ENCODE measurements at places on chromosomes 16 and 17.

DNA sequence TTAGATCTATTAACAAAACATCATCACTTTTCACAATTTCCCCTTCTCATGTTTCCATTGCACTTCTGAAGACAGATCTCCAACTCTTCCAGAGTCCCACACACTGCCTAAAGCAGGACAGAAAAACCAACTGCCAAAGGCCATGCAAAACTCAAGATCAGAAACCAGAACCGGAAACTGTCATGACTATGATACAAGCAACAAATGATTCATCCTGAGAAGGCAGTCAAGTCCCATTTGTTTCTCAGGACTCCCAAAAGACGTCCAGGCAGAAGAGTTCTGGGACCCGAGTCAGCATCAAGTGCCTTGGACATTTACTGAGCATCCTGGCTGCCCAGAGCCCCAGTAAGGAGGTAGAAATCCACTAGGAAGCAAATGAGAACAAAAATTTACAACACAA lies 38.8 kb downstream of the ERN1 start:
- DNase-seq: no peak

DNA sequence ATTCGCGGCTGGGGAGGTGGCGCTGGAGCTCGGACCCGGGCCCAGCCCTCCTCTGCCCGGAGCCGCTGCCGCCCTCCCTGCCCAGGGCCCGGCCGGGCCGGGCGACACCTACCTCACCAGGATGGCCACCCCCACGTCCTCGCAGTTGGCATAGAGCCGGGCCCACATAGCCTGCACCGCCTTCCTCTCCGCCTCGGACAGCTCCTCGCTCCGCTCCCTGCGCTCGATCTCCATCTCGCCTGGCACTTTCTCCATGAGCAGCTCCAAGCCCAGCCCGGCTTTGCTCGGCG lies 276 bp downstream of the CYGB start:
- DNase-seq: no peak

DNA sequence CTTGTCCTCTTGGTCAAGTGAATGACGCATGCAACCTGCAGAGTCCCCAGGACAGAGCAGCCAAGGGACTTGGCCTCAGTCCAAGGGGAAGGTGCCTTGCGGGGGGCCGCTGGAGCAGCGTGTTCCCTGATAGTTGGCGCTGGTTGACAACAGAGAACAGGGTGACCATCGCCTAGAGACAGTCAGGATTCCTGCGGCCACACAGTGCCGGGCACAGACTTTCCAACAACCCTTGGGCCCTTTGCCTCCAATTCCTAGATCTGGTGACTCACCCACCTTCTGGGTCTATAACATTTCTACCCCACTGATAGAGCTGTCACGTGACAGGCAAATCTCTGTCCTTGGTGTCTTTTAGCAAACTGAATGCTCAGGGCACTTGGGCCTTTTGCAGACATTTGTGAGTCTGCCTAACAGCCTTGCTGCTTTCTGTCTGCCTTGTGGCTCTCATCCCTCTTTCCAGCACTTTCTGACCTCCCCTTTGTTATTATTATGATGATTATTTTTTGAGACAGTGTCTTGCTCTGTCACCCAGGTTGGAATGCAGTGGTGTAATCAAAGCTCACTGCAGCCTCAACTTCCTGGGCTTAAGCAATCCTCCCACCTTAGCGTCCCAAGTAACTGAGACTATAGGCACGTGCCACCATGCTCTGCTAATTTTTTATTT lies 11.9 kb upstream of the TEDC2 start:
- DNase-seq: no peak

GRCh38 chr17:2904135-2904534 lies 107.9 kb downstream of the RAP1GAP2 start:
- DNase-seq: no peak

DNA sequence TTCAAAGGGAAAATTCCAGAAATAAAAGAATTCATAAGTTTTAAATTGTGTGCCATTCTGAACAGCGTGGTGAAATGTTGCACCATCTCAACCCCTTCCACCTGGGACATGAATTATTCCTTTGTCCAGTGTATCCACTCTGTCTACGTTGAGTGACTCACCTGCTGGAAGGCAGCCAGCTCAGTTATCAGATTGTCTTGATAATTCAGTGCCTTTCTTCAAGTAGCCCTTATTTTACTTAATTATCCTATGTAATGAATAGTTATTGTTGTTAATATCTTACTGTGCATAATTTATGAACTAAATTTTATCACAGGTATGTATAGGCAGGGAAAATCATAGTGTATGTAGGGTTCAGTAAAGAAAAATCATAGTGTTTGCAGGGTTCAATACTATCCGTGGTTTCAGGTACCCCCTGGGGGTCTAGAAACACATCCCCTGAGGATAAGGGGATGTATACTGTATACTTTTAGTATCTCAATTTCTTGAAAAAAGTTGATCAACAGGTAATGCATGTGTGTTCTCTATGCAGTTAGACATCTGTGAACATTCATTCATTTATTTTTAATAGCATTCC lies 7.7 kb upstream of the PCTP start:
- DNase-seq: no peak

DNA sequence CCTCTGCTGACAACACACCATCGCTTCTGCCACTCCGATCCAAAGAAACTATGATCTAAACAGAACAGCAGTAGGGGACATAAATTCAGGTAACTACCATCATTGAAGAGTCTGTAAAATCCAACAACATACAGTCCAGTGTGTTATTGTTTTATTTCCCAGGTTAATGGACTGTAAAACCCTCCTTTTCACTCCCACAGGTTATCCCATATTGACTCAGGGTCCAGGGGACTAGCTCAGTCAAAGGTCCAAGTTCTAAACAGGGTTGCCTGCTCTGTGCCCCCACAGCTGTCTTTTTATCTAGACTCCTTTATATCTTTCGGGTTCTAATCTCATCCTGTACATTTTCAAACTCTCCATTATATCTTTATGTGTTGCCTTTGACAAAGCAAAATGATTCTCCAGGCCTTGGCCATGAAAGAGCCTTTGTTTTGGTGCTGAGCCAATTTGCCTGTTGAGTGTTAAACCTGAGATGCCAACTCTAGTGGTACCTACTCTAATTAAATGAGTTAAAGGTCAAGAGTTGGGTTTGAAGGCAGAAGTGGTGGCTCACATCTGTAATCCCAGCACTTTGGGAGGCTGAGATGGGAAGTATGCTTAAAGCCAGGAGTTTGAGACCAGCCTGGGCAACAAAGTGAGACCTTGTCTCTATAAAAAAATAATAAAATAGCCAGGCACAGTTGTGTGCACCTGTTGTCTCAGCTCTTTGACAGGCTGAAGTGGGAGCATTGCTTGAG lies 80.5 kb downstream of the SNX11 start:
- no peak for DNase-seq

- DNase-seq: no peak
Observed at GRCh38 chr16:66229651-66230050, 136.8 kb upstream of the CDH5 start.

GRCh38 chr16:1425616-1426370 lies 5.1 kb upstream of the PERCC1 start:
- no peak for DNase-seq

- DNase-seq: peak; percentile 17
Observed at GRCh38 chr16:59192551-59193199, 458.6 kb upstream of the GOT2 start.

DNA sequence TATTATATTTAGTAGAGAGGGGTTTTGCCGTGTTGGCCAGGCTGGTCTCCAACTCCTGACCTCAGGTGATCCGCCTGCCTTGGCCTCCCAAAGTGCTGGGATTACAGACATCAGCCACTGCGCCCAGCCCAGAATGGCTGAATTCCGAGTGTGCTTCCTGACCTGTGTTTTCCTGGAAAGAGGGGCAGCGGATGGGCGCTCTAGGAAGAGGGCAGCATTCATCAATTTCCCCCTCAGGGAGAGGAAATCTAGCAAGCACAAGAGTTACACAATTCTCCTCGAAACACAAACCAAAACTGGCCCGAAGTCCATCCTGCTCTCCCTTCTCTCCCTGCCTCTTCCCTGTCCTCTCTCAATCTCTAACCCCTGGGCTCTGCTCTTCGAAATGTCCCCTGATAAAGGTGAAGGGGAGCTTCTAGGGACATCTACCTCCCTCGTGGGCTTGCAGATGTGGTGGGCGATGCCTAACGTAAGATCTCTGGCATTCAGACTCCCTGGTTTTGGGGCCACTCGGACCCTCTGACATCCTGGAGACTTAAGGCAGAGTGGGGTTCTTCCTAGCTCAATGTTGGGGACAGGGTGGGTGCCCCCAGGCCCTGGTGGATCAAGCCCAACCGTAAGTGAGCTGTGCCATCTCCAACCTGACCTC lies 1.0 kb downstream of the IL27 start:
- DNase-seq: no peak

DNA sequence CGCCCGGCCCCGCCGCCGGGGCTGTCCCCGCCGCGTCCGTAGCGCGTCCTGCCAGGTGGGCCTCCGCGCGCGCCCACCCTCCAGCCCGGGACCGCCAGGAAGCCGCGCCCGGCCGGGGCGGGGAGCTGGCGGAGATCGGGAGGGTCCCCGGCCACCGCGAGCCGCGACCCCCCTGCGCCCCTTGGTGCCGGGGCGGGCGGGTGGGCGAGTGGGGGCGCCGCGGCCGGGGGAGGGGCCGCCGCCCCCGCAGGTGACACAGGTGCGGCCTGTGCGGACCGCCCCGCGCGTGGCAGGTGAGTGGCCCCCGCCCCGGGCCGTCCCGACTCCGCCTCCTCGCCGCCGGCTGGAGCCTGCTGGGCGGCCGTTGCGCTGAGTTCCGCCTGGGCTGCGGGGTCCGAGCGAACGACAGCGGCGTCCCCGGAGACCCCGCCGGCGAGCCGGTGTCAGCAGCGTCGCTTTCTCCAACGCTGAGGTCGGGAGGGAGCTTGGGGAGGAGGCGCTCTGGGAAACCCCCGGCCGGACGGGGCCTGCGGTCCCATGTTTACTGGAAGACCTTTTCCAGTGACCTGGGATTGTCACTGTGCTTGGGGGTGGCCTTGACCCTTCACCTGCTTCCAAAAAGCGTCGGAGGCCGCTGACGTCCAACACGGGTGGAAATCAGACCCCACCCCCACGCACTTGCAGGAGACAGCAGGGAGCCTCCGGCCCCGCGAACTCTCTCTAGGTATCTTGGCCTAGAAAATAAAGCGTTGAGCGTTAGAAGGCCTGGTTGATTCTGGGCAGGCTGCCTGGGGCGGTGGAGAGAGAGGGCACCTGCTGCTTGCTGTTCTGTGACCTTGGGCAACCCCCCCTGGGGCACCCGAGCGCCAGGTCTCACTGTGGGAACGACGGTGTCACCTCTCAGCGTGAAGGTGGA lies 542 bp downstream of the KLHL36 start:
- peak; percentile 62 for DNase-seq

DNA sequence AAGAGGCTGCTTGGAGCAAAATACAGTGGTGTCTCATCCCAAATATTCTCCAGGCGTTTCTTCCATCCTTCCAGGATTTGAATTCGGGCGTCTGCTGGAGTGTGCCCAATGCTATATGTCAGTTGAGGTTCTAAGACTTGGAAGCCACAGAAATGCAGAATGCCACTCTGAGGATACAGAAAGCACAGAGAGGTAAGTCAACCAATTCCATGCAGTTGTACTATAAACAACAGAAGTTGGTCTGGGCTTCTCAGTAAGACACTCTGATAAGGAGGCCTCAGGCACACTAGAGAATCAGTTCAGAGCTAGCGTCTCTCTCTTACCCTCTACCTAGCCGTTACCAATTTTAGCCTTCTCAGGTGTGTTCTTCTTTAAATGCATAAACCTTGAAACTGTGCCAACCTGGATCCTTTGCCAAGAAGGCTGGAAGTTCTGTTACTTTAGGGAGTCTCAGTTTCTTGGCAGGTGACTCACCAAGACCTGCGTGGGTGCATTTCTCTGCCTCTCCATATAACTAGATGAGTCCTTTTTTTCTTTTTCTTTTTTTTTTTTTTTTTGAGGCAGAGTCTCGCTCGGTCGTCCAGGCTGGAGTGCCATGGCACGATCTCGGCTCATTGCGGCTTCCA lies 15.1 kb downstream of the NQO1 start:
- DNase-seq: no peak

- no peak for DNase-seq
Observed at GRCh38 chr17:17497065-17497844, 1.1 kb upstream of the RASD1 start.

GRCh38 chr17:41153856-41154255 lies 4.2 kb upstream of the KRTAP4-5 start:
- no peak for DNase-seq

DNA sequence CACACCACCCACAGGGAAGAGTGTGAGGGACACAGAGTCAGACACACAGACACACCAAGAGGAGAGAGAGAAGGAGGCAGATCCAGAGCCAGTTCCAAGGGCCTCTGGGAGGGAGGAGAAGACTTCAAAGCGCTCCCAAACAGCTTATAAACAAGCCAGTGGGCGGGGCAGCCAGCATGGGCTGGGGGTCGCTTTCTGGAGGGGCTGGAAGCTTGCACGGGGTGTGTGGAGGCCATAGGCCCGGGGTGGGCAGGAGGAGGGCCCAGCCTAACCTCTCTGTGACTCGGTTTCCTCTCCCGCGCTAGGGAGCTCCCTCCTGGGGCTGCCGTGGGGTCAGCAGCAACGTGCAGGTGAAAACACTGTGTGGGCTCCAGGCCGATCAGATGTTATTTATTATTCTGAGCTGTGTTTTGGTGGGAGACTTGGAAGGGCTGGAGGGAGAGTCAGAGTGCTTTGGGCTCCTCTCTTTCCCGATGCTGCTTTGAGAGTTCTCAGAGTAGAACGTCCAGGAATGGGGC lies 2.5 kb upstream of the WFIKKN2 start:
- no peak for DNase-seq

DNA sequence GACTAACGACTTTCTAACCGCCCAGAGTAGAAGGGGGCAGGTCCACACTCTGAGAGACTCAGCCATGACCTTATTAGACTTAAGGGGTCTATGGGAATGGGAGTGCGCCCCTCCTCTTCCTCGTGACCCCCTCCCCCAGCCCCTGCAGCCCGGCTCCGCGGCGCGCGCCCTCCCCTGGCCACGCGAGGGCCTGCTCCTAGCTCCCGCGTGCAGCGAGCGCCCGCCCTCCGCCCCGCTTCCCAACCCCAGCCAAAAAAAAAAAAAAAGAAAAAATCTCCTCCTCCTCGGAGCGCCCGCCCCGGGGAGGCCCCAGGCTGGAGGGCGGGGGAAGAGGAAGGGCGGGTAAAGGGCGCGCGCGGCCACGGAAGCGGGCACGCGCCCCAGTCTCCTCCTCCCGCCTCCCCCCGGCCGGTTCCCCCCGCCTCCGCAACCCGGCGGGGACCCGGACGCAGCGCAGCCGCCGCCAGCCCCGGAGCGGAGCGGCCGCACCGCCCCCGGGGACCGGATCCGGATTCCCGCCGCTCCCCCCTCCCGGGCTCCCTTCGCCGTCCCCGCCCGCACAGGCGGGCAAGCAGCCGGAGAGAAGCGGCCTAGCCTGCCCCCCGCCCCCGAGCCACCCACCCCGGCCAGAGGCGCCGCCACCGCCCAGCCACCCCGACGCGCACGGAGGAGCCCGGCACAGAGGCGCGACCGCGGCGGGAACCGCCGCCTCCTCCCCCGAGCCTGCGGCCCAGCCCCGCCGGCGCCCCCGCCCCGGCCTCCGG lies 949 bp downstream of the UBTF start:
- peak; percentile 84 for DNase-seq

DNA sequence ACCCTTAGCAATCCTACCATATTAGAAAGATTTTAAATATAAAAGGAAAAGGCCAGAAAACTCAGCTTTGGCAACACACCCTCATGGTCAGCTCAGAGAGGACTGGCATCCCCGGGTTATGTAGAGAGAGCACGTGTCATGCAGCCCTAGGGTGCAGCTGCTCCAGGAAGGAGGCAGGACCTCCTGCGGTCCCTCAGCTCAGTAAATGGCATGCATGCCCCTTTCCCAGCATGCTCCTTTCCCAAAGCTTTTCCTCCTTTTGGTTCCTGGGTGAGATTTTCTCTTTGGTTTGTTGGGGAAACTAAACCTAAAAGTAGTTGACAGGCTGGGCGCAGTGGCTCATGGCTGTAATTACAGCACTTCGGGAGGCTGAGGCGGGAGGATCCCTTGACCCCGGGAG lies 3.9 kb downstream of the GAN start:
- DNase-seq: no peak

- DNase-seq: no peak
Observed at GRCh38 chr16:19757026-19757425, 39.0 kb downstream of the IQCK start.
